ENCODE measurements at places on chromosomes 6 and 20.

DNA sequence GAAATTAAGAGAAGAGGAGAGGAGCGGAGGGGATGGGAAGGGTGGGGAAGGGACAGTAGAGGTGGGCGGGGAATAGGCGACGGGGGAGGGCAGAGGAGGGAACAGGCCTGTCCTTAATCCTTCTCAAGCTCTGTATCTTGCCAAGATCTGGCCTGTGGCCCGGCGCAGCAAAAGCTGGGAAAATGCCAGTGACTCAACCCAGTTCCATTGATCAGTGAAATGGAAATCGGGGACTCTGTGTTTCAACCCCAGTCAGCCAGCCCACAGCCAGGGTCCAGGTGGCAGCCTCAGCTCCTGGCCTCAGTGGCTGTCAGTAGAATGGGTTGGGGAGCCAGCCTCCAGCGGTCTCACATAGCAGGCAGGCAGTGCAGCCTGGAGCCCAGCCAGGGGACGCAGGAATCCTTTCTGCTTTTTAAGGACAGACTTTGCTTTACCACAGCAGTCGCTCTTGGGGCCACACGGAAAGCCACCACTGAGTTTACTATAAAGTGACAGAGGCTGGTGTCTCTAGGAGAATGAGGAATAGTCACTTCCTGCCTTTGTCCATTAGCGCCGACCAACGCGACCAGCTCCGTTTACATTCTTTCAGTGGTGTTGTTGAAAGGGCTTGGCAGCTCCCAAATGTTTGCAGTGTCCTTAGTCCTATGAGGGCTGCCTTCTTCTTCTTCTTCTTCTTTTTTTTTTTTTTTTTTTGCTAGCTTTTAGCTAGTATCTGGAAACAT, 128.0 kb downstream of the RIN2 start:
- no peak for DNase-seq

DNA sequence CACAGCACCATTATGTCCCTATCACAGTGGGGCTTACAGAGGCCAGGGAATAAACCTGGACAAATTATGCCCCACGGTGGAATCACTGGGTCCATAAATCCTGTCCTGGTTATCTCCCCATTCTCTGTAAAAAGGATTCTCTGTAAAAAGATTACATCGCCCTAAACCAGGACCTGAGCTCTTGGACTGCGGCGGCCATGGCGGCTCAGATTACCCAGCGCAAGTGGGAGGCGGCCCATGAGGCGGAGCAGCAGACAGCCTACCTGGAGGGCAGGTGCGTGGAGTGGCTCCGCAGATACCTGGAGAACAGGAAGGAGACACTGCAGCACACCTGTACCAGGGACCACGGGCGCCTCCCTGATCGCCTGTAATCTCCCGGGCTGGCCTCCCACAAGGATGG, 8.4 kb upstream of the HLA-A start:
- DNase-seq, result no peak

DNA sequence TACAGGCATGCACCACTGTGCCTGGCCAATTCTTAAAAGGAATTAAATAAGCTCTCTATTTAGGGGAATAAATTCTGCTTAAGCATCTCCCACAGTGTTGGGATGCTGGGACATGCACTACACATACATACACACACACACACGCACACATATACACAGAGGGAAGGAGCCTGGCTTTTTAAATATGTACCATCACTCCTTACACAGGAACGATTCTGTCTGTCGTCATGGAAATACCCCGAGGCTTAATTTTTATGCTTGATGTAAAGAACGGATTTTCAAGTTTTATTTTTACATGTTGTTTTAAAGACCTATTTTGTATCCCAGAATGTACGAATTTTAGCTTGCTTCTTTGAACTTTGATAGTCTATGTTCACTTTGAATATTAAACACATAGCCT, 95.3 kb downstream of the CD109 start:
- DNase-seq, result no peak

DNA sequence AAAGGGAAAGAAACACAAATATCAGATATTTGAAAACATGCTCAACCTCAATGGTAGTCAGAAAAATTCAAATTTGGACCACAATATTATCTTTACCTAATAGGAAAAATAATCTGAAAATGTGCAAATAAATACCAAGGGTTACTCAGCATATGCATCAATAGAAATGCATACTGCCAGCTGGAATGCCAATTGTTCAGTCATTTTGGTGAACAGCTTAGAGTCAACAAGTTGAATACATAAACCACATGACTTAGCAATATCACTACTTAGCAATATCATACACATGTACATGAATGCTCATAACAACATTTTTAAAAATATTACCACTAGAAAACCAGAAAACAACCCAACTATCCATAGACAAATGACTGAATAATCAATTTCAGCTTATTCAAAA, 212.7 kb downstream of the PTPRK start:
- no peak for DNase-seq

- DNase-seq, result no peak
Observed at GRCh38 chr6:18189196-18189595, 34.0 kb downstream of the KDM1B start.

- peak; percentile 25 for DNase-seq
Observed at GRCh38 chr6:97282238-97282725, 734 bp downstream of the MMS22L start.

- DNase-seq, result no peak
Observed at GRCh38 chr20:60213126-60213893, 255.1 kb downstream of the CDH26 start.

DNA sequence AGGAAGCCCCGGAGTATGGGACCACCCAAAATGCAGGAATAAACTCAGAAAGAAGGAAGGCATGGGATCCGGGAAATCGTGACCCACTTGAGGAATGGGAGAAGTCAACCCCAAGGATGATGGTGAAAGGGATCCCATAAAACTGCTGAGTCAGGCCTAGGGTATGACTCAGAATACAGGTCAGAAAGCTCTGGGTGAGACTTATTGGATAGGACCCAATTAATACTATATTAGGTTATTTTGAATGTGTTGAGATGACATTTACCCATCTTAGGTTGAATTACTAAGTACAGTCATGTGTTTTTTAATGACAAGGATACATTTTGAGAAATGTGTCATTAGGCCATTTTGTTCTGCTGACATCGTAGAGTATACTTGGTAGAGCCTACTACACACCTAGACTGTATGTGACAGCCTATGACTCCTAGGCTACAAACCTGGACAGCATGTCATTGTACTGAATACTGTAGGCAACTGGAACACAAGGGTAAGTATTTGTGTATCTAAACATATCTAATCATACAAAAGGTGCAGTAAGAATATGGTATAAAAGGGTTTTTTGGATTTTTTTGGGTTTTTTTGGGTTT, 17.1 kb upstream of the HIVEP1 start:
- peak; percentile 19 for DNase-seq

DNA sequence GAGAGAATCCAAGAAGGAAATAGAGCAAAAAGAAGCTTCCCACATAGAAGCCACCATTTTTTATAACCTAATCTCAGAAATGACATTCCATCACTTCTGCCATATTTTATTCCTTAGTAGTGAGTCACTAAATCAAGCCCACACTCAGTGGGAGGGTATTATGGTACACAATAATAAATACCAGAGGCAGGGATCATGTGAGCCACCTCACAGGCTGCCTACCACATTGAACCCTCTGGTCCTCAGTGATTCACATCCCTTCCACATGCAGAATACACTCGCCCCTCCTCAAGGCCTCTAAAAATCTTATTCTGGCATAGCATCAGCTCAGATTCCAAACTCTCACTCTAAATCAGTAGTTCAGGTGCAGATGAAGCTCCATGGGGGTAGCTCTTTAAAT, 49.4 kb downstream of the TMC2 start:
- no peak for DNase-seq

- DNase-seq, result no peak
Observed at GRCh38 chr6:30227242-30227722, 14.1 kb upstream of the TRIM26 start.

DNA sequence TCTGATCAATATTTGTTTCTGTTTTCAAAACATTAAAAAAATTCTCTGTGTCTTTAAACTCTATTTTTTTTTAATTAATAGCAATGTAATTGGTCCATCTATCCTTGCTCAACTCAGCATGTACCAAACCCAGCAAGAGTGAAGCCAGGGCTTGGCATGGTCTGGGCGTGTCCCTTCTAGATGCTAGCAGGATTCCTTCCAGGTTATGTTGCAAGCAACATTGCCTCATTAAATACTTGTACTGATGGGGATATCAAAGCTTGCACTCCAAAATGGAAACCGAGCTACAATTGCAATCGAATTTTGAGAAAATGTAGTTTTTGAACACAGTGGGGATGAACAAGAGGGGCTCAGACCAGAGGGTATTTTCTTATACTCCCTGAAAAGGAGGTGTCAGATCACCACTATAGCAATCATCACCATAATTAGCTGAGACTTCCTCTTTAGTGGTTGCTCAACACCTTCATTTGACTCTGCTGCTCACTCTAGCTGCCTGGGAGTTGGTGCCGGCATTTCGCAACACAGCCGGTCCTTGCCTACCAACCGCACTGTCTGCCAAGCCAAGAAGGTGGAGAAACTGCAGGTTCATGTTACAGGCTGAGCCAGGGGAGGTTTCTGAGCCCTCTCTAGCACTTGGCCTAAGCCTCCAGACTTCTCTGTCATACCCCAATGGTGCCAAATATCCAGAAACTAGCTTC, 67.8 kb upstream of the RALGAPA2 start:
- DNase-seq, result no peak

- no peak for DNase-seq
Observed at GRCh38 chr6:74519163-74519562, 686.7 kb downstream of the COL12A1 start.

GRCh38 chr6:145620088-145620487, 115.2 kb downstream of the EPM2A start:
- no peak for DNase-seq

DNA sequence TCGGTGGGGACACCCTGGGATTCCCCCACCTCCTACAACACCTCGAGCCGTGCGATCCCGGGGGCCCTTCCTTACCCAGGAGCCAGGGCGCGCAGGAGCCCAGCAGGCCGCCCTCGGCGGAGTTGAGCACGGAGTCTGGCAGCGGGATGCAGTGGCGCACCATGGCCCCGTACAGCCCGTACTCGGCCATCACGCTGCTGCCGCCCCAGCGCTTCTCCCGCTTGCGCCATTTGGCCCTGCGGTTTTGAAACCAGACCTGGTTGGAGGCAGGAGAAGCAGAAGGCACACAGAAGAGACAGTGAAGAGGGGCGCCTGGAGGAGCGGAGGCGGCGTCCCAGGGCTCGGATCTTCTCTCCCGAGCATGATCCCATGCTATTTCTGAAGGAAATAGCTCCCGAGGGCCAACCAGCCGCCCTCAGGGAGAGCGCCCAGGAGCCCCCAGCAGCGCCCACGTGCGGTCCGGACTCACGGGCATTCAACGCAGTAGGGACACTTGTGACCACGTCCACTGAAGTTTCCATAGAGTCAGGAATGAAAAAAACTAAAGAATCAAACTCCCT, 4.3 kb downstream of the VSX1 start:
- no peak for DNase-seq

DNA sequence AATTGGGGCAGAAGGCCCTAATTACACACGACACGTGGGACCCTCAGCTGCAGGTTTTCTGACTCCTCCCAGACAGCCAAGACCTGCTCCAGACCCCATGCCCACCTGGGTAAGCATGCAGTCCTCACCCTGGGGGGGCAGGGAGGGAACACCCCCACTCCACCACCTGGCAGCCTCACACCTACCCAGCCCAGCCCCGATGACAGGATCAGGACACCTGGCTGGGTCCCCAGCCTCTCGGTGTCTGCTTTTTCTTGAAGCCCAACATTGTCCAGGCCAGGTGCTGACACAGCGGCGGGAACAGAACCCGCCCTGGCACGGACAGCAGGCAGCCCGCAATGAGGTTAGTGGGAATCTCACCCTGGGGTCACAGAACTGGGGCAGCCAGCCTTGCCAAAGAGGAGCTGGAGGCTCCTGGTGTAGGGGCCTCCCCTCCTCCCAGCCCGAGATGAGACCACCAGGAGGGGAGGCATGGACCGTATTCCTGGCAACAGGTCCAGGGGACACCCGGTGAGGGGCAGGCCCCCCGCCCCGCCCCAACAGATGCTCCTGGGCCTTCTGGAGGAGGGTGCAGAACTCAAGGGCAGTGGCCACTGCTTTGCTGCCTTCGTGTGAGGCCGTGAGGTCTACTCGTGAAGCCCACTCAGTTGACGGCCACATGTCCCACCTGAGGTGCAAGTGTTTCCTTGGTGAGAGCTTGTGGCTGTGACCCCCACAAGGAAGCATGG, 103.8 kb downstream of the DLL1 start:
- DNase-seq, result no peak

DNA sequence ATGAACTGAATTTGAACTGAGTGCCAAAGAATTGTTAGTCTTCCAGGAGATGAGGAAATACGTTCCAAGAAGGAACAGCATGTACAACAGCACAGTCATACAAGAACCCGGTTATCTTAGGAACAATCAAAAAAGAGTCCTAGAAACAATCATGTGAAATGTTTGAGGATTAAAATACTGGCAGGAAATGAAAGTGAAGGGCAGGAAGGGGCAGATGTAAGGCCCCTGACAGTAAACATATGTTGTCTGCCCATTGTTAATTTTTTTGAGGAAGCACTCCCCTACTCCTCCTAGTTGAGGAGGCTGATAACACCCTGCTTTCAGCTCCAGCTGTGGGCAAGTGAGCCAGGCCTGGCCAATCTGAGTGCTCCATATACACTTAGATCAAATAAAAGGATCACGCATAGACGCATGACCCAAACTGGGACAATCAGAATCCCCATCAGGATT, 220.9 kb downstream of the HACE1 start:
- no peak for DNase-seq

GRCh38 chr6:134928151-134928900, 21.6 kb downstream of the ALDH8A1 start:
- DNase-seq, result no peak

DNA sequence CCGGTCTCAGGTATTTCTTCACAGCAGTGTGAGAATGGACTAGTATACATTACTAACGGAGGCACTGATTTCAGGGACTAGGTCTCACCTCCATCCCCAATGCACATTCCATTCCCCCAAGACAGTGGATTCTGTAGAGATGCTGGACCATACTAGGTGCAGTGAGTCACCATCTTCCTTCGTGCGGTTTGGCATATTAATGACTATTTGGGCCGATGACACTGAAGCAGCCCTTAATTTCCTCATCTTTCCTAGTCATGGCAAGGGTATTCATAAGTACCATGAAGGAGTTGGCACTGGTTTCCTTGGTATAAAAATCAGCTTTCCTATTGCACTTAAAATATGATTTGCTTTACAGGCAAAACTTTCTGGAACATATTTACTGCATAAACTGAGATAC, 121.4 kb upstream of the TRAF3IP2 start:
- DNase-seq, result no peak
